ENCODE measurements at places on chromosomes 2 and 18.

DNA sequence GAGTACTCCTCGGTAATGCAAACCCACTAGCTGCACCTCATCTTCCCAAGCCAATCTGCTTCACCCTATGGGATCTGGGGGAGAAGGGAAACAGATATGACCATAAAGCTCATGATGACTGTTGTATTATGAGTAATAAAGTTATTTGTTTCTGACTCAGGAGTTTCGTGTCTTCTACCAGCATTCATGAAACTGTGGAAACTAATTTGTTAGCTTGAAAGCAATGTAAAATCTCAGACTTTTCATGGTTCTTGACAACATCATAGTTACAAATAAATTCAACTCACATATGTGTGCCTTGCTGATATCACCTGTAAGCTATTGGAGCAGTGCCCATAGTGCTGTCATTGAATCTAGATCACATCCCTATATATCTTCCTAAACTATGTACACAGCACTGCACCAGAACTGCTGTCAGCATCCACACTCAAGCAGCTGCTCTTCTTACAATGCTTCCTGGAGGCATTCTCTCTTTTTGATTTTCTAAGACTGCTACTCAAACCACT lies 135.6 kb upstream of the KYNU start:
- no peak for DNase-seq

DNA sequence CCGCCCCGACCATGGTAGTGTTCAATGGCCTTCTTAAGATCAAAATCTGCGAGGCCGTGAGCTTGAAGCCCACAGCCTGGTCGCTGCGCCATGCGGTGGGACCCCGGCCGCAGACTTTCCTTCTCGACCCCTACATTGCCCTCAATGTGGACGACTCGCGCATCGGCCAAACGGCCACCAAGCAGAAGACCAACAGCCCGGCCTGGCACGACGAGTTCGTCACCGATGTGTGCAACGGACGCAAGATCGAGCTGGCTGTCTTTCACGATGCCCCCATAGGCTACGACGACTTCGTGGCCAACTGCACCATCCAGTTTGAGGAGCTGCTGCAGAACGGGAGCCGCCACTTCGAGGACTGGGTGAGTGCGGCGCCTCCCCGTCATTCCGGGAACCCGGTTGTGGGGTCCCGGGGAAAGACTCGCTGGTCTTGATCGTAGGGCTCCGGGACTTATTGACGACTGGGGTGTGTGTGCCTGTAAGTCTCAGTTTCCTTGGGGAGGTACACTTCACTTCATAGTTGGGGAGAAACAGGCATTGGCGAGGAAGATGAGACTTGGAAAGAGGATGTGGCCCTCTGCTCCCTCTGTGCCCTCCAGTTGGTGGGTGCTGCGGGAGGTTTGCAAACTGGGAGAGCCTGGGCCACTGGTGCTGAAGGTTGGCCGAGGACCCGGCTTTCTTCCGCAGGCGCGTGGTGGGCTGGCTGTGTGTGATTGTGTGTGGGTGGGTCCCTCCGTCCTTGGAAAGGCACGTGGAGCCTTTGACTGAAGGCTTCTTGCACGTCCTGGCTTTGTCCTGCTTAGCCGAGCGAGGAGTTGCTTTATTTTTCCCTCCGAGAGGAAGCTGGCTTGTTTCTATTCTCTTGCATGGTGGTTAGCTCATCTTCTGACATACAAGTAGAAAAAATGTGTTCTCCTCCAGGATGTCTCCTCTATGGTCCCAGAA lies 886 bp downstream of the PRKCE start:
- no peak for DNase-seq

DNA sequence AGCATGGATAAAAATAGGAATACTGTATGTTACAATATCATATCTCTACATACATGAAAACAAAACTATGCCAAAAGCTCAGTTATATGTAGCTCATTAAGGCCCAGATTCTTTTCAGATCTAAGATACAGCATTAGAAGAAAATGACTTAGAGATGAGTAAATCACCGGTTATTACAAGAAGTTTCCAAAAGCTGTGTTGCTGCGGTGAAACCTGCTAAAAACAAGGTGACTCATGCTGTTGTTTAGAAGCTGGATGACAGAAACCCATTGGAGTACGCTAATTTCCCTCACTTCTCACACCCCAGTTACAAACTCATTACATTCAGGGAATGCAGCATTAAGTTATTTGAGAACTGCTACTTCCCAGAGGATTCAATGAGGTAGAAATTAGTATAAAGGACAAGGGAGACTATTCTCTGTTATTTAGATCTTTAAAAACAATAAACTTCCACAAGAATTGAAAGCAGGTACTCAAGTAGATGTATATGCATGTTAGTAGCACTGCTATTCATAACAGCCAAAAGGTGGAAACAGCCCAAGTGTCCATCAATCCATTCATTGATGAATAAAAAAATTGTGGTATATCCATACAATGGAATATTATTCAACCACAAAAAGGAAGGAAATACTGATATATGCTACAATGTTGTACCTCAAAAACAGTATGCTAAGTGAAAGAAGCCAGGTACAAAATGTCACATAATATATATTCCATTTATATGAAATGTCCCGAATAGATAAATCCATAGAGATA lies 32.6 kb downstream of the RBKS start:
- no peak for DNase-seq

DNA sequence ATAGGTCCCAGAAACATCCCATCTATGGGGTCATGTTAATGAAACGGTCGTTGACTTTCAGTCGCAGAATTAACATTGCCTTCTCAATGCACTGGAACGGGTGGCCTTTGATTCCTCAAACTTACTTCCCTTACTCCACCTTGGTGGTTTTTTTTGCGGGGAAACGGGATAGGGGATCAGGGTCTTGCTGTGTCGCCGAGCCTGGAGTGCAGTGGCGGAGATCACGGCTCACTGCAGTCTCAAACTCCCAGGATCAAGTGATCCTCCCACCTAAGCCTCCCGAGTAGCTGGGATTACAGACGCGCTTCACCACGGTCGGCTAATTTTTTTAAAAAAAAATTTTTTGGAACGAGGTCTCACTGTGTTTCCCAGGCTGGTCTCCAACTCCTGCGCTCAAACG lies 754 bp downstream of the ATG16L1 start:
- DNase-seq, result no peak
